SK-N-SH (cell line): ENCODE measurements at places on chromosomes 1 and 21.

DNA sequence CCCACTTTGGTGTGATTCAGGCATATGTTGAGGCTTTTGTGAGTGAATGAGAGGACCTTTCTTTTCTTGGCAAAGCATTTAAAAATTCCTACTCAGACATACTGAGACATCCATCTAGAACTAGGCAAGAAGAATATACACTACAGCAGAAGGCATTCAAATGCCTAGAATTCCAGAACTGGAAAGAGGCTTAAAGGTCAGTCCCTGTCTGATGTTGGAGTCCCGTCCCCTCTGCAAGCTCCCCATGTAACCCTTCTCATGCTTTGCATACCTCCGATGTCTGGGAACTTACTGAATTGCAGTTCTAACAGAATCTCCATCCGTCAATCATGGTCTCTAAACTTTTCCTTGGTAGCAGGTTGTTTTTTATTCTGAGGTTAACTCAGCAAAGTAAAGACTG, 152.9 kb downstream of the ATP6V1G3 start:
- DNase-seq = no peak

GRCh38 chr21:14901482-14901958, 163.3 kb downstream of the NRIP1 start:
- DNase-seq = no peak

DNA sequence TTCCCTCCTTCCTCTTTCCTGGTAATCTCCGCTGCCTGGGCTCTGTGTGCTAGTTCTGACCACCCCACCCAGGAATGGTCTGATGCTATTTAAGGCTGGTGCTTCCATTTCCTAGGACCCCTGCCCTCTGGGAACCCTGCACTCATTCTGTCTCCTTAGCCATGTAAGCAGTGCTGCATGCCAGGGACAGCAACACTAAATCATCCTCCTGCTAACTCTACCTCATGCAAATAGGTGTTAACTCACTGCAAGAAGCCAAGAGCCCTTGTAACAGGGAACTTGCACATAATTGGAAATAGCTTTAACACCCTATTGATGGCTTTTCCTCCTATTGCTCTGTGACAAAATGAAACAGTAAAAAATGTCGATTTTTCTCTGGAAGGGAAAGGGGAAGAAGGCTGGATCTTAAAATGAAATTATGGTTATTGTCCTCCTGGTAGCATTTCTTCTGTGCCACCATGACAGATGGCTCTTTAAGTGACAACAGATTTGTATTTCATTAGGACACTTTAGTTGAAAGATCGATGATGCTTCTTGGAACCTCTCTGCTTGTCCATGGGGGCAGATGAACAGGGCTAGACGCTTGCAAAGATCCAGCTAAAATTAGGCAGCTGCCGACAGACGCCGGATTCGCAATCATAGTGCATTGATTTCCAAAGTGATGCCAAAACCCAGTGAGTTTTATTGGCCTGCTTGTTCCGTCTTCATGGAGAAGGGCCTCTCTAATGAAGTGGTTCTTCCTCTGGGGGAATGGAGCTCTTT, 551.7 kb downstream of the MATN1 start:
- DNase-seq = no peak

DNA sequence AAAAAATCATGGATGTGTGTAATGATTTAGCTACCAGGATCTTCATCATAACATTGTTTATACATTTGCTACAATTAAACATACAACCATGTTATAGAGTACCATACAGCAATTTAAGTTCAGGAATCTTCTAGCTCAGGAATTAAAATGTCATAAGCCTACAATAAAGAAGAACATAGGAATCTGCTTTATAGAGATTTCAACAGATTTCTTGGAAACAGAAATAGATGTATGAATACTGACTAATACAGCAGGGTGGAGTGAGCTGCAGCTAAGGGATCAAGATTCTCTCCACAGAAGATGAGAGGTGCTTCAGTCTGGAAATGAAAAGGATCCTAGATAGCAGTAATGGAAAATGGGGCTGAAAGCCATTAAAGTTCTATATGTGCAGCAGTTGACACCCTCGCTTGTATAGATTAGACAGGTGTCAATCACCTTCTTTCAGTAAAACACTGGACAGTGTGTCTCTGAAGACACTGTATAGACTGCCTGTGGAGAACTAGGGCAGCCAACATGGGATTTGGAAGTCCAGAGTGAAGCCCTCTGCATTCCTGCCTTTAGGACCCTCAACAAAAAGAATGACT, 73.9 kb downstream of the DNTTIP2 start:
- DNase-seq = no peak

DNA sequence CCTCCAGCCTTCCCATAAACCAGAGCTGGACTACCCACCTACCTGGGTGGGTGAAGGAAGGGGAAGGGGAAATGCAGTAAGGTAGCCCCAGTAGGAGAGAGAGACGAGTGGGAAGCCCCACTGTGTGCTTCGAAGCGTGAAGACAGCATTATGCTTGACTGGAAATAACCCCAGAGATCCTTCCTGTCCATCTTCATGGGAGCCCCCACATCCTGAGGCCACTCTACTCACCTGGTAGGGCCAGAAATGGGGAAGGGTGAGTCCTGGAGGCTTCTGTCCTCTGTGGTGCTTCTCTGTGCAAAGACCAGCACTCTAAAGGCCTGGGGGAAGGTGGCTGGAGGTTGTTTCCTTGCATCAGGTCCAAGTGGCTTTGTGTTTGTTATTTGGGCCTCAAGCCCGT, 10.0 kb upstream of the RASSF5 start:
- DNase-seq = no peak

DNA sequence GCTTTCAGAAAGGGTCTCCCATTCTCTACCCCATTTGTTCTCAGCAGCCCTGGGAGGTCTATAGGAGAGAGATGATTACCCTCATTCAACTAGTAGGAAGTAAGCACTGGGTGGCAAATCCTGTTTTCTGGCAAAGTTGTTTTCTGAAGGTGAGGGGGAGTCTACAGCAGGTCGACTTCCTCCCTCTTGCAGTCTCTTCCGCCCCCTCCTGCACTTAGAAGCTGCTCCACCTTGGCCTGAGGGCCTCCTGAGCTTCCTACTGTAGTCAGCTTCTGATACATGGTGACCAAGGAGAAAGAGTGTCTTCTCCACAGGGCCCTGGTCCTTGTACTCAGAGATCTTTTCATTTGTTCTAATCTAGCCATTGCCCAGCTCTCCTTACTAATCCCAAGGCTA, 93.1 kb downstream of the RGL1 start:
- no peak for DNase-seq

- DNase-seq = no peak
Observed at GRCh38 chr1:62621907-62622306, 24.6 kb downstream of the ANGPTL3 start.

GRCh38 chr1:117171900-117172511, 38.7 kb downstream of the VTCN1 start:
- no peak for DNase-seq

- no peak for DNase-seq
Observed at GRCh38 chr1:100073531-100073930, 59.2 kb downstream of the SASS6 start.

GRCh38 chr1:40204856-40205255, 42.9 kb upstream of the TMCO2 start:
- DNase-seq = no peak

- no peak for DNase-seq
Observed at GRCh38 chr1:30789388-30790255, 32.0 kb upstream of the LAPTM5 start.

DNA sequence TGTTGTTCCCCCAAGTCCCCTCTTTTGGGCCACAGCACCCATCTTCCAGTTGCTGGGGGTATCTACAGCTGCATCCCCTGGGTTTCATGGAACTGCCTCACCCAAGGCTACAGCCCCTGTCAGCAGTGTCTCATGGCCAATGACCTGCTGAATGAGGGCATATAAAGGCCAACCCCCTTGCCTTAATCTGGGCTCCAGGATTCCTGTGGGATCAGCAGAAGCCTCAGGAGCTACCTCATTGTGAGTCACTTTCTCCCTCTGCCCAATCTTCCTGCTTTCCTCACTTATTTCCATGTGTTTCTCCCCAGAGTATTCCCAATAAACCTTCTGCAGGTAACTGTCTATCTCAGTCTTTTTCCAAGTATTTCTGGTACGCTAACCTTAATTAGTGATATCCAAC, 37.3 kb upstream of the SYT14 start:
- peak; percentile 10 for DNase-seq

DNA sequence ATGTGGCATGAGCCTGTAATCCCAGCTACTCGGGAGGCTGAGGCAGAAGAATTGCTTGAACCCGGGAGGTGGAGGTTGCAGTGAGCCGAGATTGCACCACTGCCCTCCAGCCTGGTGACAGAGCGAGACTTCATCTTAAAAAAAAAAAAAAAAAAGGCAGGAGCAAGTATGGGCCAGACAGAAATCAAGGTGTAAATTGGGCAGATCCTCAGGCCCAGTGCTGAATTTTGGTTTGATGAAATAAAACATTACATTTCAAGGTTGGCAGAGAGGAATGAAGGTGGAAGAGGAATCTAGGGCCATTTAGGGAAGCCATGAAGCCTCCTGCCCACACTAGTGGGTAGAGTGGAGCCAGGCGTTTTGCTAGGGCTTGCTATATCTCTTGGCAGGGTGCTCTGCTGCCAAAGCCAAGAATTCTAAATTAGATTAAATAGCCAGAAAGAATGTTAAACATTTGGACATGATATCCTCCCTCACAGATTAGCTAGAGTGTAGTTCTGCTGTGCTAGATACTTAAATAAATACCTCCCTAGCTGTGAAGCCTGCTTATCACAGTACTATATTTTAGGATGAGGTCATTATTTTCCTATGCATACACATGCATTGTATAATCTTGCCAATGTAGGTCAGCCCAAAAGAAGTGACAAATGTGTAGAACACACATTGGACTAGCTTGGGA, 16.6 kb upstream of the LGALS8 start:
- peak; percentile 40 for DNase-seq

- DNase-seq = peak; percentile 65
Observed at GRCh38 chr1:23568608-23569383, 9.5 kb upstream of the ID3 start.

- DNase-seq = no peak
Observed at GRCh38 chr1:150650193-150650592, 20.8 kb upstream of the ENSA start.
